ENCODE measurements at places on chromosomes 16 and 17. TPM values are rescaled to one million over a fixed set of nuclear protein-coding genes. Genes with fewer than 3 reads are reported as not detected.

DNA sequence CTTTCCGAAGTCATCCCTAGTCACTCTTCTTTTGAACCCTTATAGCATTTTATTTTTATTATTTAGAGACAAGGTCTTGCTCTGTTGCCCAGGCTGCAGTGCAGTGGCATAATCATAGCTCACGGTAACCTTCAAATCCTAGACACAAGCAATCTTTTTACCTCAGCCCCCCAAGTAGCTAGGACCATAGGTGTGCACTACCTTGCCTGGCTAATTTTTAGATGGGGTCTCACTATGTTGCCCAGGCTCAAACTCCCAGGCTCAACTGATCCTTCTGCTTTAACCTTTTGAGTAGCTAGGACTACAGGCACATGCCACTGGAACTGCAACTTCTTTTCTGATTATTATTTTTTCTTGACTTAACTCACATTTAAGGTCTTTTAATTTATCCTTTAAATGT, 33.0 kb upstream of the TMEM97 start:
- H3K36me3 ChIP-seq = no peaks in the 10 kb centered on the region
- no peak overlapping the region for H3K4me3 ChIP-seq
- peaks cover 12% of the 10 kb centered on the region for H3K4me1 ChIP-seq

DNA sequence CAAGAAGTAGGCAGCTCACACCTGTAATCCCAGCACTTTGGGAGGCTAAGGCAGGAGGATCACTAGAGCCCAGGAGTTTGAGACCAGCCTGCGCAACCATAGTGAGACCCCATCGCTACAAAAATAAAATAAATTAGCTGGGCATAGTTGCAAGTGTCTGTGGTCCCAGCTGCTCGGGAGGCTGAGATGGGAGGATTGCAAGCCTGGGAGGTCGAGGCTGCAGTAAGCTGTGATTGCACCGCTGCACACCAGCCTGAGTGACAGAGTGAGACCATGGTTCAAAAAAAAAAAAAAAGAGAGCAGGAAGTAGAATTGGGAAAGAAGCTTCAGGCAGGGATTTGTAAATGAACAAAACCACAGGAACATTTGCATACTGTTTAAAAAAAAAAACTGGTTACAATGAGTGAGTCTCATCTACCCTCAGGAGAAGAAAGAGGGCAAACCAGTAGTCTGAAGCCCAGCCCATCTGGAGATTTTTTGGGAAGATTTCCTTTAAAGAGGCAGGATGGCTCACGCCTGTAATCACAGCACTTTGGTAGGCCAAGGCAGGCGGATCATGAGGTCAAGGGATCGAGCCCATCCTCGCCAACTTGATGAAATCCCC, 7.9 kb downstream of the MPV17L start:
- no peaks in the 10 kb centered on the region for H3K36me3 ChIP-seq
- H3K4me3 ChIP-seq = no peak overlapping the region
- H3K4me1 ChIP-seq = no peaks in the 10 kb centered on the region
- H3K27me3 ChIP-seq = no peaks in the 10 kb centered on the region

DNA sequence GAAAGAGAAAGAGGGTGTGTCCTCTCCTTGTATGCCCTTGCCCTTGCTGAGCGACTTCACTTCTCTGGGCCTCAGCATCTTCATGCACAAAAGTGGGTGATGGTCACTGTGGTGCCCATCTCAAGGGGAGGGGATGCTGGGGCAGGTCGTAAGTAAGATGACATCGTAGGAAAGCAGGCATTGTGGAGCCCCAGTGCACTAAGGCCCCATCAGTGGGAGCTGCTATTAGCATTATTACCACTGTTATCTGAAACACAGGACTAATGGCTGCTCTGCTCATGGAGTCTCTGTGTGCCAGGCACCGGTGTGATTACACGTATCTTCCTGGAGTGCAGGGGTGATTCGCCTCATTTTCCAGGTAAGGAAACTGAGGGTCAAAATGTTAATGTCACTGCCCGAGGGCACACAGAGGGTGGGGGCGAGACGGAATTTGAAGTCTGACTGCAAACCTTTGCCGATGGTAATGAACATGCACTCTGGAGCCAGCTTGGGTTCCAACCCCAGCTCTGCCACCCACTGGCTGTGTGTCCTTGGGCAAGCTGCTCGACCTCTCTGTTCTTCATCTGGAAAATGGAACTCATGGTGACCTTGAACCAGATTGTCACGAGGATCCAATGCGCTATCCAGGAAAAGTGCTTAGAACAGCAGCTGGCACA, 63.2 kb upstream of the GSE1 start:
- no peaks in the 10 kb centered on the region for H3K27me3 ChIP-seq
- DNase-seq = peak; percentile 73
- H3K36me3 ChIP-seq = no peaks in the 10 kb centered on the region

- H3K27me3 ChIP-seq = peaks cover 11% of the 10 kb centered on the region
- H3K4me3 ChIP-seq = no peak overlapping the region
- H3K27ac ChIP-seq = no peak overlapping the region
- no peaks in the 10 kb centered on the region for H3K36me3 ChIP-seq
- DNase-seq = peak; percentile 96
Observed at GRCh38 chr17:63919311-63919723, 678 bp upstream of the GH1 start.

GRCh38 chr17:9090641-9091096, 69.4 kb downstream of the NTN1 start:
- H3K36me3 ChIP-seq = no peaks in the 10 kb centered on the region
- no peaks in the 10 kb centered on the region for H3K4me1 ChIP-seq
- DNase-seq = no peak
- H3K27me3 ChIP-seq = no peaks in the 10 kb centered on the region
- H3K27ac ChIP-seq = no peak overlapping the region
- H3K4me3 ChIP-seq = no peak overlapping the region

The CPNE7 gene
- total RNA-seq = 21.8 TPM

DNA sequence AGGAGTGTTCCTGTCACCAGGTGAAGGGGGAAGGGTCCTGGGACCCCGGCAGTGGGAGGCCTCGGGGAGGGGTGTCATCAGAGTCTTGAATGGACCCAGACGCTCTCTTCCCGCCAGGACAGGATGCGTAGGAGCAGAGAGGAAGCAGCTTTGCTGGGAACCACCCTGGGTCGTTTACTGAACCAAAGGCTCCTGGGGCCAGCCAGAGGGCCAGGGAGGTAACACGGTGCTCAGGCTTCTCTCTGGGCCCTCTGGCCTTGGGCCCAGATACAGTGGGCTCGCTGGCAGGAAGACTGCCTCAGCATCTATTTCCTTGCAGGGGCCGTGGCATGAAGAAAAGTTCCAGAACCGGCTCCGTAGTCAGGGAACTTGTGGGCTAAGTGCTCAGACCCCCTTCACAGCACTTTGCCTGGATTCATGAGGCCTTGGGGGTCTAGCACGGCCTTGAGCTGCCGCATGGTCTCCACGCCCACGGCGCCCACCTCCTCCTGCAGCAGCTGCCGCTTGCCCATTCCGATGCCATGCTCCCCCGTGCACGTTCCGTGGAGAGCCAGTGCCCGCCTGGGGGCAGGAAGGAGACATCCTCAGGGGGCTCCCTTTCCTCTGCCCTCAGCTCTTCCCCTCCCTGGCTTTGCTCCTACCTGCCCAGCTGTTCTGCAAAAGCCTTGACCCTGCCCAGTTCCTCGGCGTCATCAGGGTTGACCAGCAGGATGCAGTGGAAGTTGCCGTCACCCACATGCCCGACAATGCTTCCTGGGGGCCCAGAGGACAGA, 4.4 kb downstream of the LDHD start:
- peaks cover 34% of the 10 kb centered on the region for H3K4me1 ChIP-seq
- H3K27ac ChIP-seq = no peak overlapping the region

GRCh38 chr16:9195287-9195686, 103.8 kb downstream of the HAPSTR1 start:
- no peaks in the 10 kb centered on the region for H3K4me1 ChIP-seq
- H3K36me3 ChIP-seq = no peaks in the 10 kb centered on the region
- no peak overlapping the region for H3K4me3 ChIP-seq
- no peak overlapping the region for H3K27ac ChIP-seq
- no peak for DNase-seq

- H3K27ac ChIP-seq = no peak overlapping the region
- no peaks in the 10 kb centered on the region for H3K36me3 ChIP-seq
- H3K27me3 ChIP-seq = peaks cover 45% of the 10 kb centered on the region
- H3K4me3 ChIP-seq = no peak overlapping the region
Observed at GRCh38 chr16:28067604-28068379, 4.3 kb upstream of the GSG1L start.

The KRTAP4-9 gene
- not detected for total RNA-seq

- DNase-seq = peak; percentile 31
- no peaks in the 10 kb centered on the region for H3K4me1 ChIP-seq
- H3K27ac ChIP-seq = no peak overlapping the region
- no peaks in the 10 kb centered on the region for H3K36me3 ChIP-seq
Observed at GRCh38 chr16:57382535-57383275, 10.4 kb downstream of the CX3CL1 start.

The GGNBP2 gene
- total RNA-seq = 61.9 TPM

- H3K36me3 ChIP-seq = no peaks in the 10 kb centered on the region
- no peak overlapping the region for H3K27ac ChIP-seq
- no peak overlapping the region for H3K4me3 ChIP-seq
Observed at GRCh38 chr17:57531648-57532504, 213.2 kb downstream of the CCDC182 start.

- H3K4me3 ChIP-seq = no peak overlapping the region
- H3K36me3 ChIP-seq = no peaks in the 10 kb centered on the region
- H3K27ac ChIP-seq = no peak overlapping the region
- DNase-seq = no peak
- no peaks in the 10 kb centered on the region for H3K4me1 ChIP-seq
- H3K27me3 ChIP-seq = no peaks in the 10 kb centered on the region
Observed at GRCh38 chr17:71099003-71099714, 929.8 kb downstream of the KCNJ2 start.

- H3K4me1 ChIP-seq = peaks cover 3% of the 10 kb centered on the region
- no peaks in the 10 kb centered on the region for H3K27me3 ChIP-seq
- peak; percentile 84 for DNase-seq
- peak overlapping the region; percentile 24 for H3K4me3 ChIP-seq
- peaks cover 3% of the 10 kb centered on the region for H3K36me3 ChIP-seq
- peak overlapping the region; percentile 34 for H3K27ac ChIP-seq
Observed at GRCh38 chr16:12002447-12003006, 26.0 kb downstream of the SNX29 start.

The ZFPM1 gene
- 2.2 TPM for total RNA-seq

- peaks cover 36% of the 10 kb centered on the region for H3K27me3 ChIP-seq
- H3K4me3 ChIP-seq = no peak overlapping the region
- H3K36me3 ChIP-seq = no peaks in the 10 kb centered on the region
- no peak for DNase-seq
- no peak overlapping the region for H3K27ac ChIP-seq
- no peaks in the 10 kb centered on the region for H3K4me1 ChIP-seq
Observed at GRCh38 chr16:5062790-5063765, 2.7 kb downstream of the C16orf89 start.

The CCT6B gene
- total RNA-seq = 5.9 TPM

The GPRC5C gene
- total RNA-seq = 2.9 TPM
